Sciatic nerve (tissue), 2 donors: ENCODE measurements at places on chromosomes 4 and X.

DNA sequence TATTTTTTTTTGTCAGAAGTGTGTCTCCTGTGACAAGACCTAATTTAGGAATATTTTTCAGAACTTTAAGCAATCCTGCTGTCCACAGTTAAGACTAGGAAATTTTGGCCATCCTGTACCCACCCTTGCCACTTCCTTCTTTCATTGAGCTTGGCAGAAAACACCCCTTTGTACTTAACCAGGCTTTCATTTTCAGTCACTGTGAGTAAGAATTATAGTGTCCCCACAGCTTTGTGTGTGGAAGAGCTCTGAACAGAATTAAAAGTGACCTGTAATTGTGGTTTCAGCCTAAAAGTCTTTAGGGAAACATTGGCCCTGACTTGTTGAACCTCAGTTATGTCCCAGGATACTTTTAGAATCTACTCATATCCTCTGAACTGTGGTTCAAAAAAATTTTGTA is 153.7 kb upstream of the BMP3 start:
- no peak for DNase-seq

GRCh38 chr4:82099928-82100579 is 273.7 kb downstream of the HNRNPD start:
- DNase-seq = no peak

GRCh38 chr4:149835280-149835679 is 19.6 kb upstream of the IQCM start:
- DNase-seq = no peak

DNA sequence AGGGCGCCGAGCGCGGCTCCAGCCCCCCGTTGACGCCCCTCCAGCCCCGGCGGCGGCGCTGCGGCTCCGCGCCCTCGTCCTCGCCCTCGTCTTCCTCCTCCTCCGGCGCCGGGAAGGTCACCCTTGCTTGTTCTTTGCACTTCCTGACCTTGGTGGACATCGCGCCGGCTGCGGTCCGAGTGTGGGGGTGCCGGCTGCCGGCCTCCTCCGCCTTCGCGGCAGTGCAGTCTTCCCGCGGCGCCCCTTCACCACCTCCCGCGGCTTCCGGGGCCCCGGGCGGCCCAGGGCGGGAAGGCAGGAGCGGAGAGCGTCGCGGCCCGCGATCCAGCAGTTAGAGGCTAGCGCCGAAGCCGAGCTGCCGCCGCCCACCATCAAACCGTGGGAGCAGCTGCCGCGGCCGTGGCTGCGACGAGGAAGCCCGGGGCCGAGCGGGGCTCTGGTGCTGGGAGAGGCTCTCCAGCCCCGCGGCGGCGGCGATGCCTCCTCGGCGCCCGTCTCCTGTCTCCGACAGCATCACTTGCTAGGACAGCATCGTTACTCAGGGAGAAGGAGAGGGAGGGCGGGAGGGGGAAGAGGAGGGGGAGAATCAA is at the start of gene TRPC3:
TRPC3 (minus strand) TSS at position 540 of the 590 bp plus-strand sequence; CDS start at position 160, 380 bp downstream.
- peak; percentile 60 for DNase-seq

DNA sequence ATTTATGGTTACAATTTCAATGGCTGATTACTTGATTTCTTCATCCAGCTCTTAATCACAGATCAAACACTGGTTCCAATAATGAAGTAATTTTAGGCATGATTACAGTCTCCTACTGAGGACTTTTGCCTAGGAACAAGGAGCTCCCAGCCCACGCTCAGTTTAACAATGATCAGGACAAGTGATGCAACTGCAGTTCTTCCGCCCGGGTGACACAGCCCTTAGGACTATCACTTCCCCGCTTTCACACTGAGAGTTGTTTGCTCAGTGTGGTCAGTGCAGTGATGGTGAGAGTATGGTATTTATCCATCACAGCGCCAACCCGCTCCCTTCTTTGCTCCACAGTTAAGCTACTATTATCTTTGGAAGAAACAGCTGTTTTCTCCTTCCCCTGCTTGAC is 203.2 kb upstream of the MBNL3 start:
- no peak for DNase-seq

GRCh38 chr4:132227151-132227856 is 921.8 kb upstream of the PCDH10 start:
- DNase-seq = no peak
